ENCODE measurements at places on chromosomes 2 and 18.
A peak's percentile ranks its signal among the peaks of the same experiment; 100 is the strongest.

- no peak for DNase-seq
These were observed 172.7 kb upstream of the FHL2 start for GRCh38 chr2:105571445-105571987.

GRCh38 chr2:101830555-101830954 is 133.0 kb downstream of the MAP4K4 start:
- peak; percentile 79 for DNase-seq

DNA sequence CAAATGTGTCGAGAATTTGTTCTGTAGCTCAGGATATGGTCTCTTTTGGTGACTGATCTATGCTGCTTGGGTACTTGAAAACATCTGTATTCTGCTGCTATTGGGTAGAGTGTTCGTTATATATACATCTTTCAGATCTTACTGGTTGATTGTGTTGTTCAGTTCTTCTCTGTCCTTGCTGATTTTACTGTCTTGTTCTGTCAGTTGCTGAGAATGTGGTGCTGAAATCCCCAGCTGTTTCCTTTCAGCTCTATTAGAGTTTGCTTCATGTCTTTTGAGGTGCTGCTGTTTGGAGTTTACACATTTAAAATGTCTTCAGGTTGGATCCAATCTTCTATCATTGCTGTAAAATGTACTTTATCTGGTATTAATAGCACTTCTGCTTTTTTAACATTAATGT is 12.9 kb downstream of the BCL2L11 start:
- no peak for DNase-seq

DNA sequence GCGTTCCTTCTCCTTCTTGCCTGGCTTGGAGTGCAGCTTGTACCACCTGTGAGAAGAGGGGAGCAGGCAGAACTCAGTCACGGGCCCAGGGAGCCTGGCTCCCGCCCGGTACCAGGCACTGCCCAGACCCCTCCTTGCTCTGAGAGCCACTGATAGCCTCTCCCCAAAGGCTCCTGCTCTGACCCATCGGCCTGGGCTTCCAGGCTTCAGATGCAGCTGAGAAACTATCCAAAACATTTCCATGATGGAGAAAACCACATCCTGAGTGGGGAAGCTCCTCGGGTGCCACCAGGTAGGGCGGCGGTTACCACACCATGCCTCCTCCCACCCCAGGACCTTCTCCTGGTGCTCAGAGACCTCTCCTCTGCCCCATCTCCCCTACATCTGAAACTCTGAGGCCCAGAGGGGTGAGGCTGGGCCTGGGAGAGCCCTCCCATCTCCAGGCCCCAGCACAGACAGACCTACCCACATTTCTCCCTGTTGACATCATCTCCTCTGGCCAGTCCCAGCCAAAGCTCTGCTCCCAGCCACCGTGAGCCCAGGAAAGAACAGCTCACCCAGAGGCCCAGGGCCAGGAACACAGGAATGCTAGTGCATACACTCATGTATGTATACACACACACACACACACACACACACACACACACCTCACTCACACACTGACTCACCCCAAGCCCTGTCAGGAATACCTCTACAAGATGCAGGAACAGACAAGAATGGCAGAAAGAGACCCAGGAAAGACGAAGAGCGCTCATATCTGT is 17.9 kb upstream of the SFXN5 start:
- peak; percentile 98 for DNase-seq

GRCh38 chr2:175241691-175242090 is 60.2 kb upstream of the ATP5MC3 start:
- DNase-seq = no peak

Measured in GM23248 (cell line).